ENCODE measurements at places on chromosomes 3 and 15. TPM values are rescaled to one million over a fixed set of nuclear protein-coding genes. Genes with fewer than 3 reads are reported as not detected.

RBMS3 gene
- total RNA-seq = 203 TPM

FAM81A gene
- 1.2 TPM for total RNA-seq

SLC12A1 gene
- 0.81 TPM for total RNA-seq

C3orf22 gene
- total RNA-seq = not detected

ZNF609 gene
- total RNA-seq = 40.5 TPM

SPTBN5 gene
- total RNA-seq = 5.5 TPM

DNA sequence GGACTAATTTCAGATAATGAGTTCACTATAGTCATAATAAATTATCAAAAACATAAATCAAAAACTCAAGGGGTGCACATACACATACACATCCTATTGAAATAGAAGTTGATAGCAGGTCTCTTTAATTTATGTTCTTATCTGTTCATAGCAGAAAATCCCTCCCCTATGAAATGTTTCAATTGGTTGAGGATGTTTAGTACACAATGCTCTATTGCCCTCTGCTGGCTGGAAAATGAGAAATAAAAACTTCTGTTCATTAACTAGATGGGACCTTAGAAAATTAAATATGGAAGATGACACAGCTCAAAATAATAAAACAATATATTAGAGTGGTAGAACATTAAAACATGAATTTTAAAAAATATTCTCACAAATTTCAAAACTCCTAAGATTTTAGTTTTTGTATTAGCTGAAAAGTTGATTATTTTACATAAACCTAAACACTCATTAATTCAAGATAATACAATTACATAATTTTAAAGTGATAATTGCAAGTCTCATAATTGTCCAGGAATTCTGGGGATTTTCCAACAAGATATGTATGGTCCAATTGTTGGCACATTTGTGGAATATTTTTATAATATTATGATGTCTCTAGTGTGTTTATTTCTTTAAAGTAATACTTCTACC, 735.0 kb downstream of the ROBO1 start:
- no peak for DNase-seq

DNA sequence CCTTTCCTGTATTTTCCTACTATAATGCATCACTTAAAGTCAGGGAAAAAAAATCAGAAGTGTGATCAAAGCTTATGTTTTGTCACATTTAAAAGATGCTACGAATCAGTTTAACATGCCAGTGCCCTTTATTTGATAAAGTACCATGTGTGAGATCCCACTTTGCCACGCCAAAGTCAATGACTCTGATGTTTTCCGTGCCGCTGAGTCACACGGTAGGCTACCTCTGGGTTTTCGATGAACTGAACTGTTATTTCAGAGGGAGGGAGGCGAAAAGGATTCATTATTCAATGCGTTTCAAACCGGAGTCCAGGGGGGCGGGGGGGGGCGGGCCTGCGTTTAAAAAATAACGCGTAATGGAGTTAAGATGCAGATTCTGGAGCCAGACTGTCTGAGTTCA, 203.0 kb downstream of the ABHD5 start:
- DNase-seq = no peak

DNA sequence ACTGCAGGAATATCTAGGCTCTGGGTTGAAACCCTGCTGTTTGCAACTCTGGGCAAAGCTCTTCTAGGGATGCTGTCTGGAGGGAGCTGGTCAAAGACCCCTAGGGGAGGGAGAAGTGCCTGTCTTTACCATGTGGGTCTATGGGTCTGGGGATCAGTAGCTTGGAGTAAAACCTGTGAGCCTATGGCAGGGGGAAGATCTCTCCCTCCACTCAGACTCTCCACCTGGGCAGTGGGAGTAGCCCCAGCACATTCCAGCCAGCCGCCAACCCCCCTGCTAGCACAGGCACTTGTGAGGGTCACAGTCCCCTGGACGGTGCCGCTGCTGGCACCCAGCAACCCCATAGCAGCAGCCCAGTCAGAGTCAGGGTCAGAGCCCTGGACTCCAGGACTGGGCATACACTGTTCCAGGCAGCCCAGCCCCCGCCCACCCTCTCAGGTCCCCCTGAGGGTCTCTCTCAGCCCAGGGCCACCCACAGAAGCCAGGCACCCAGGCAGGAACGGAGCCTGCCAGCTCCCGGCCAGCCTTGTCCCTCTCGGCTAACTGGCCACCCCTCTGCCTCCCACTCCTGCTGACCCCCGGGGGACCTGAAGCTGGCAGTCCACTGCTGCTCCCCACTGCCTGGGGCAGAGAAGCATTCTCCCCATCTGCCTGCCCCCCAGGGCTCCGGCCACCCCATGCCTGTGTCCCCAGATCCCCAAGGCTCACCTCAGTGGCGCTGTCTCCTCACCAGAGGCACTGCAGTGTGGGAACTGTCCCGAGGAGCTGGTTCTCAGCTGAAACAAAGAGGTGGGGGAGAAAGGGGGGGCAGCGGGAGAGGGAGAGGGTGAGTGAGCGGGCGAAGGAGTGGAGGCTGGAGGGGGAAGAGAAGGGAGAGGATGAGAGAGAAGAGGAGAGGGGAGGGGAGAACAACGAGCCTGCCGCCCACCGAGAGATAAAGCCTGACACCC, 10.8 kb downstream of the GLYCTK start:
- no peak for DNase-seq

GRCh38 chr3:50427217-50427616, 67.9 kb upstream of the TMEM115 start:
- DNase-seq = no peak

DNA sequence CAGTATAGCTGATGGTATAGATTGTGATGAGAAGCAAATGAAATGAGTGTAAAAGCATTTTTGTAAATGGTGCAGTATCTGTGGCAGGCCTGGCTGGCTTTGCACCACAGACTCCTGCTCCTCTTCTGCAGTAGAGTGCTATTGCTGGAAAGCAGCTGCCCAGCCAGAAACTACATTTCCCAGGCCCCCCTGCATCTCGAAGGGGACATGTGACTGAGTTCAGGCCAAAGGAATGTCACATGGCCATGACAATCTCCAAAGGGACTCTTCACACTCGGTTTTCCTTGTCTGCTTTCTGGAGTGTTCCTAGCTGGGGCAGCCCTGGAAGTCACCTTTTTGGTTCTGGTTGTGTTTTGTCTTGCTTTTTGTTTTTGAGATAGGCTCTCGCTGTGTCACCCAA, 277.1 kb downstream of the SUCLG2 start:
- DNase-seq = no peak

GRCh38 chr15:60396100-60396499, 1.7 kb downstream of the ANXA2 start:
- no peak for DNase-seq

DNA sequence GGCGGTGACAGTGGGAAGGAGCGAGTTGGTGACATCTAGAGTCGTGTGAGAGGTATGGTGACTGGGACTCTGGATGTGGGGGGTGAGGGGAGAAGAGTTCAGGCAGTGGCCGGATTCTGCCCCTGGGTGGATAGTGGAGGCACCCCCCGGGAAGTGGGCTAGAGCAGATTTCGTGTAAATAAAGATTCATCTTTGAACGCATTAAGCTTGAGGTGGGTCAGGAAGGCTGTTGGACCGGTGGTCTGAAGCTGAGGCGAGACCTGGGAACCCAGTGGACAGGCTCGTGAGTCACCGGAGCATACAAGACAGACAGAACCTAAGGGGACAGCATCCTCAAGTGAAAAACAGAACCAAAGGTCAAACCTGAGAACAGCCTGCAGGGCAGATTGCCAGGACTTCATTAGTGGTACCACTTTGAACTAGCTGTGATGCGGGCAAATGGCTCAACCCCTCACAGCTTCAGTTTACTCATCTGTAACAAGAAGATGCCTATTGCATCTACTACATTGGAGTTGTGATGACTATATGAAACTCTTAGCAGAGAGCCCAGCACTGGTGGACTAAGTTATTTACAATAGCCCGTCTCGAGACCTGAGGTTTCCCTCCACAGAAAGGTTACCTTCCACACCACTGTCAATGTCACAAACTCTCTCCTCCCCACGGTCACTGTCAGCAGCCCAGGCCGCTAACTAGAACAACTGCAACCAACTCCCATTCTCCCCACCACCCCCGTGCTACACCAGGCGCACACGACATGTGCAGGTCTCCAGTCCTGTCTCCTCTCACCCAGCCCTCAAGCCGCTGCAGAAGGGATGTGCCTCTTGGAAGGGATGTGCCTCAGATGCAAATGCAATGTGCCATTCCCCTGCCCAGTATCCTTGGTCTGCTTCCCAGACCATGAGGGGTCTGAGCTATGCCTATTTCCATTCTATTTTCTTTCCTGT, 901 bp upstream of the CLN6 start:
- no peak for DNase-seq

- DNase-seq = no peak
Observed at GRCh38 chr15:39391230-39391629, 189.6 kb upstream of the THBS1 start.
